Psoas muscle (tissue), 8 donors: ENCODE measurements at places on chromosomes 1 and 21. TPM values are rescaled to one million over a fixed set of nuclear protein-coding genes. Genes with fewer than 3 reads are reported as not detected.

The ZBTB37 gene
- total RNA-seq, result 5.5 TPM

The ATP1A4 gene
- total RNA-seq, result 2.0 TPM

DNA sequence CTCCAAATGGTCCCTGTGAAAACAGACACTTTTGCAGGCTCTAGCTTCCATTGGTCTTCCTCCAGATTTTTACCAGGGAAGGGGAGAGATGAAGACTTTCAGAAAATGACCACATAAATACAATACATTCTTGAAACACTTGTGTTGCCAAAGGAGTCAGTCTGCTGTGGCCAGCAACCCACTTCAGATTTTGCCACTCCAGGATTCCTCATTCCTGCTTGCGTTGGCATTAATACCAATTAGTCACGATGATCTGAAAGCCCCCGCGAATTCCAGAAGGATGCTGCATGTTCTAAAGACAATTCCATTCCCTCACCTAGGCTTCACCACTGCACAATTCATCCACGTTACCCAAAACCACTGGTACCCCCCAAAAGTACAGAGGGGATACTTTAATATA is 7.9 kb upstream of the BACE2 start:
- no peak for DNase-seq

- no peak for DNase-seq
Measured at GRCh38 chr1:72567521-72567920, 285.2 kb upstream of the NEGR1 start.

GRCh38 chr1:86067626-86068025 is 88.9 kb downstream of the COL24A1 start:
- DNase-seq, result no peak

DNA sequence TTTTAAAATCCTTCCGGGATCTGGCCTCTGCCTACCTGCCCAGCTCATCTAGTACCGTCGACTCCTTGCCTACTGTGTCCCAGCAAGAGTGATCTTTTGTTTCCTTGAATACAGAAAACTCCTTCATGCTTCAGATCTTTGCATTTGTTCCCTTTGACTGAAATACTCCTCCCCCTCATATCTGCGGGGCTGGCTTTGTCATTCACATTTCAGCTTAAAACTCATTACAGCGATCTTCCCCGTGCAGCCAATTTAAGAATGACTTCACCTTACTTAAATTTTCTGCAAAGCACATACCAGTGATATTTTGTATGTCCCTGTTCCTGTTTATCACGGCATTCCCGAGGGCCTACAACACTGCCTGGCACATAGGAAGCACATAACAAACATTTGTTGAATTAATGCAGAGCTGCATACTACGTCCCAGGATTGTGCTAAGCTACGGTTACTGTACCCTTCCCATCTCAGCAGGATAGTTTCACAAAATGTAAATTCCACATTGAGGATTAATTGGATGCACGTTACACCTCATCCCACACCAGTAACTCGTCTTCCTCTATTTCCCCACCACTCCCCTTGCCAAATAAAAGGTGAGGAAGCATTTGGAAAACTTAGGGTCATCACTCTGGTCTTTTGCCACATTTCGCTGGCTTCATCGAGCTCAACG is 837 bp upstream of the DESI2 start:
- no peak for DNase-seq

GRCh38 chr21:24375201-24375600 is 1232.1 kb downstream of the MRPL39 start:
- DNase-seq, result peak; percentile 22
